ENCODE measurements at places on chromosomes 5 and 9. TPM values are rescaled to one million over a fixed set of nuclear protein-coding genes. Genes with fewer than 3 reads are reported as not detected.

DNA sequence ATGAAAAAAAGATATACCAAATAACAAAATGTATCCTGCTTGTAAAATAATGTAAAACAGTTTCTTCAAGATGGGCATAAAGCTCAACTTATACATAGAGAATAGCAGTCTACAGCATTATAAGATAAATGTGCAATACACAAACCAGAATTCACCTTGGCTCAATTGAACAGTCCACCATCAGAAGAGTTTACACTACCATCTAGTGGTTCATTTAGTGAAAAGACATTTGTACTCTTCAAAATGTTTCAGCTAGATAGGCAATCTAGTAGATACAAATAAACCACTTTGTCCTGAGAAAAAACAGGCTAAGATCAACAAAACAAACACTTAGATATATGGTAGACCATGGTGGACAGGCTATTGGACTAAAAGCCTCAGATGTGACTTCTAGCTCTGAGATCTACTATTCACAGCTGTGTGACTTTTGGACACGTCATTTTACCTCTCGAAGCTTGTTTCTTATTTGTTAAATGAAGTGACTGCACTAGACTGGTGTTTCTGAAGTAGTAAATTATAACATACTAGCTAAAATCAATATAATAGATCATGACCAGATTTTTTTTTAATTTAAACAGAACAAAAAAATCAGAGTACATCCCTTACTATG, 22.1 kb upstream of the TPD52L3 start:
- DNase-seq, result no peak

The FST gene
- total RNA-seq, result 10.0 TPM

DNA sequence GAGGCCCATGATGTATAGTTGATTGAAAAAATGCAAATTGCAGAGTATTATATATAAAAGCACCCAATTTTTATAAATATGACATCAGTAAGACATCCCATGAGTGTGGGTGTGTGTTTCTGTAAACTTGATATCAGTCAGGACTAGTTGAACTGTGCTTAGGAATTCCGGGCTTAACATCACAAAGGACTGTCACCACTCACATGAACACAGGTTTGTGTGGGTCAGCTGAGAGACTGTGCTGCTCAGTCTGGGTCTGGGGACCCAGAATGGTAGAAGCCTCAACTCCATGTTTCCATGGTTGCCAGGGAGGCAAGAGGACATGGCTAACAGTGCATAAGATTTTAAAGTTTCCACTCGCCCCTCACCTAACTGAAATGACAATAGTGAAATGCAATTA, 120.3 kb downstream of the ADCY2 start:
- no peak for DNase-seq

DNA sequence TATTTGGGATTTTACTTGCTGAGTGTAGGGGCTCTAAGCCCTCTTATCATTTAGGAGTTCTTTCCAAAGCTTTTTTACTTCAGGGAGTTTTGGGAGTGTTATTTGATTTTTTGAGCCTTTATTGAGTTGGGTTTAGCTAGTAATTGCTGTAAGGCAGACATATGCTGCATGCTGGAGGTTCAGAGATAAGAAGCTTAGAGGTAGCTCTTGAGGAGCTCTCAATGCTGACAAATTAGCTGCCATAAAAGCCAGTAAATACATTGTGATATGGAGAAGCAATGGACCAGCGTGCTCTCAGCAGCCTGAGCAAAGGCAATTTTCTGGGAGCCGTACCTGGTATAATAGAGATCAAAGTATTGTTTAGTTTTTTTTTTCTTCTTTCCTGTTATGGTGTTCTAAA, 11.6 kb downstream of the ARHGEF28 start:
- DNase-seq, result no peak

DNA sequence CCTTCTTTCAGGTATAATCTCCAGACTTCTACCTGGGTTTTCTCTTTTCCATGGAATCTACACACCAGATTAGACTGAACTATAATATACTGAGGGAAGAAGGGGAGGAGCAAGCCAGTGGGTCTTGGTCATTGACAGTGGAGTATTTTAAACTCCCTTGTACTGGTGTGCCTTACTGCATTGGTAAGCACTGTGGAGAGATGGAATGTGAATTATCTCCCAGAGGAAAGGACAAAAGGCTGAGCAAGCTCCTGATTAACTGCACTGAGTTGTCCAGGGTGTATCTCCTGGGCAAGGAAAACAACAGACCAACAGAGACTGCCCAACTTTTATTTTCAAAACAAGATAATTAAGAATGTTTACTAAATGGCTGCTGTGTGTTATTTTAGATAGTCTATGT, 29.8 kb upstream of the SLCO6A1 start:
- no peak for DNase-seq

DNA sequence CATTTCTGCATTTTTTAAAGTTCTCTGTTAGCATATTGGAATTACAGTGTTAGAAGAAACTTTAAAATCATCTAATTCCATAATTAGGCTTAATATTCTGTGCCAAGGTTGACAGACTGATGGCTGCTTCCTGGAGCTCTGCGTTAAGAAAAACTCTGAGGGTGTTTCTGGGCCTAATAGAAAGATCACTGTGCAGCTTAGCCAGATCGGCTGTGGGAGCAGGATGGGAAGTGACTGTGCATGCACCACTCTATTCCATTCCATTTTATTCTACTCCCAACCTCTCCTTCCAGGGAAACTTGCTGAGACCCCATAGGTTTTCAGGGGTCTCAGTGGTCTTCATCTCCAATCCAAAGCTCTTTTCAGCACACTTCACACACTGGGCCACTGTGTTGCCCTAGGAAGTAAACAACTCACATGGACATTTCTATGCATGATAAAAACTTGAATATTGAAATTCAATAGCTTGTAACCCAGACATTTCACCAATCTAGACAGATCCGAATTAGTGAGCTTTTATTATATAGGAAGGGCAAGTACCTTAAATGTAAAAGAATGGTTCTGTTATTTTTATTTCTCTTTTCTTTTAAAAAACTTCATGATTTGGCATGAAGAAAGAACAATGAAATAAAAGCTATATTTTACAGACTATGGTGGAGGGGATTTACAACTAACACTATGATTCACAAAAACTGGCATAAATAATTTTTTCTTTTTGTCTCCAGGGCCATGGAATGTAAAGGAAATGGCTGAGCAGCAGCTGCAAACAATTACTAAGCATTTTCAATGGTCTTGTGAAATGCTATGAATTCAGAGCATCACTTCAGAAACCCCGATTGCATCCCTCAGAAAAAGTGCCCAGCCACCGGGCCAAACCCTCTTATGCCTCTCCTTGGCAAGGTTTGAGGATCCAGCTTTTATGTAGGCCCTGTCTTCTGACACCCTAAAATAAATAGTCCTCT, 51.4 kb upstream of the DAB2 start:
- no peak for DNase-seq

DNA sequence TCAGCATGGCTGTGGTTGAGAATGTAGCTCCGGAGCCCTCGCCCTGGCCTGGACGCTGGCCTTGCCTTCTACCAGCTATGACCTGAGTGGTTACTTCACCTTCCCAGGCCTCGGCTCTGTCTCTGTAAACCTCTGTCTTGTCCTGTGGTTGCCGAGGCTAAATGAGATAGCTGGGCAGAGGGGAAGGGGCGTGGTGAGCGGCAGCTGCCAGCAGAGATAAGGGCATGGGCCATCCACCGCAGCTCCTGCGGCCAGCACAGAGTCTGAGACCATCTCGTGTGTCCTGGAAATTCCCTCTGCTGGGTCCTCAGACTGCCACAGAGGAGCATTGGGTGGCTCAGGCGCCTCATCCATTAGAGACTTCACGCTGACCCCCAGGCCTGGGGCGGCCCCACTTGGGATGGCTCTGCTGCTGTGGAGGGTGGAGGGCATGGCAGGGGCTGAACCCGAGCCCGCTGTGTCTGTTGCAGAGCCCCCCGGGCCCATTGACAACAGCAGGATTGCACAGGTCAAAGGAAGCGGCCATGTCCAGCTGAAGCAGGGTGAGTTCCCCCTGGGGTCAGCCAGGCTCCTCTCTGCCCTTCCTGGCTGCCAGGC, 43.9 kb downstream of the USP20 start:
- DNase-seq, result no peak

GRCh38 chr9:109328978-109329637, 8.2 kb upstream of the EPB41L4B start:
- DNase-seq, result peak; percentile 33

- no peak for DNase-seq
Observed at GRCh38 chr5:164688437-164688836, 1183.0 kb downstream of the MAT2B start.

- DNase-seq, result peak; percentile 94
Observed at GRCh38 chr9:97518909-97519307, 17.4 kb downstream of the TMOD1 start.

GRCh38 chr5:134116789-134117761, 2.6 kb downstream of the TCF7 start:
- DNase-seq, result no peak

DNA sequence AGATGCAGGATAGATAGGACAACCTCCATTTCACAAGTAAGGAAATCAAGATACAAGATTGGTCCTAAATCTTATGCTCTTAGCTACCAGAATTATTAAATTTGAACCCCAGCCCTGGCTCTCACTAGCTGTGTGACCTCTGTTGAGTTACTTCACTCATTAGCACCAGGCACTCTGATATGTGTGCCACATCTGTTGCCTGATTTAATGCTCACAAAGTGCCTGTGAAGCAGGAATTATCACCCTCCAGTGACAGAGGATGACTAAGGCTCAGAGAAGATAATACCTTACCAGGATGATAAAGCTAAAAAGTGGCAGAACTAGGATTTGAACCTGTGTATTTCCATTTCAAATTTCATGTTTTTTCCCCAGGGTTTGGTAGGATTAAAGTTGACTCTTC, 110.0 kb downstream of the PLPPR1 start:
- no peak for DNase-seq

- no peak for DNase-seq
Observed at GRCh38 chr9:135588371-135588770, 26.8 kb downstream of the PAEP start.

GRCh38 chr5:74717596-74717995, 32.6 kb downstream of the HEXB start:
- DNase-seq, result no peak

DNA sequence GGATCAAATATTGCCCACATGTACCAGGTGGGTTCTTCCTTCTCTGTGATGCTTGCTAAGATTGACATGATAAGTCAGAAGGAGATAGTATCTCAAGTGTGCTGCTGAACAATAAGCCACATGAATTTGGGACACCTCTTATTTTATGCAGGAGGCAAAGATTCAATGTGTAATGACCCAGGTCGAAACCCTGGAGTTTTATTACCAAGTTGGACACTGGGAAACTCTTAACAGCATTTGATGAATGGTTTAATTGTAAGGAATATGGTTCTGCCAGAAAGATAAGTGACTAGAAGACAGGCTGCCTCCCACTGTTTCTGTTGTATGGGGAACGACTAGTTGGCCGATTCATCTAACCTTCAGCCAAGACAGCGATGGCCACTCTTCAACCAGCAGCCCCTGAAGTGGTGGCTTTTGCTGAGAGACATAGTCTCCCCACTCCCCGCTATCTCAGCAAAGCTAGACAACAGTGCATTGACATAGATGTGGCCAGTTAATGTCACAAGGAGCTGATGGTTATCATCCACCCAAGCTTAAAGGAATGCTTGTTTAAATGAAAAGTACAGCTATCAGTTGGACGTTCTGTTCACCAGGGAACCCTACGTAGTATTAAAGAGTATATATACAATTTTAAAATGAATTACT, 407.7 kb downstream of the KDM4C start:
- no peak for DNase-seq

- no peak for DNase-seq
Observed at GRCh38 chr5:169115461-169116124, 185.3 kb downstream of the SLIT3 start.

The PRELID2 gene
- total RNA-seq, result 46.6 TPM

GRCh38 chr5:5826911-5827310, 404.4 kb downstream of the ICE1 start:
- DNase-seq, result no peak

DNA sequence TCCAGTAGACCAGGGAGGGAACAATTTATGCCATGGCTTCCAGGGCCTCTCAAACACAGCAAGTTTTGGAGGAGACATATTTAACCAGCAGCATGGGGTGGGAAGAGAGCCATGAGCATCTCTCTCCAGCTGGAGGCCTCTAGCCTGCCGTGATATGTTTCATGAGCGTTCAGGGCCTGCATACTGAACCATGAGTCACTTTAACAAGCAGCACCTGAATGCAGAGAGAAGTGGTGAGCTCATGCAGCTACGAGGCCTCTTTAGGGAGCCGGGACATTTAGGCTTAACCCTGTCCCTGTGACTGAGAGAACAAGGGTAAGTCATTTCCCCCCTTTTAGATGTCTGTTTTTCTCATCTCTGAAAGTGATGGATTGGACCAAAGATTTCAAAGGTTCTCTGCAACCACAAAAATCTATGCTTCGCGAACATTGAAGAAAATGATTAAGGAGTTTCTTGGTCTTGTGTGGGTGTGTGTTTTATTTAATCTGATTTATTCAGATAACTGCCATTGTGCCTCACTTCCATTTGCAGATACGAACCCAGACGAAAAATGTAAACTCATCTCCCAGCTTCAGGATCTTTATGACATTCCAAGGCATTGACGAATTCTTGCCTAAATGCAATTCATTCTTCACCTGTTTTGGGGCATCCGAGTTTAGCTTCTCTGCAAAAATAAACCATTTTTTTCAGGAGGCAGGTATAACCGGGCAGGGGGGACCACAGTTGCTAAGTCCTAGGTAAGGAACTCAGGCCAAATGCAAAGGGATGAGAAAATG, 157.0 kb downstream of the GABBR2 start:
- DNase-seq, result no peak

The SIL1 gene
- 30.1 TPM for total RNA-seq

DNA sequence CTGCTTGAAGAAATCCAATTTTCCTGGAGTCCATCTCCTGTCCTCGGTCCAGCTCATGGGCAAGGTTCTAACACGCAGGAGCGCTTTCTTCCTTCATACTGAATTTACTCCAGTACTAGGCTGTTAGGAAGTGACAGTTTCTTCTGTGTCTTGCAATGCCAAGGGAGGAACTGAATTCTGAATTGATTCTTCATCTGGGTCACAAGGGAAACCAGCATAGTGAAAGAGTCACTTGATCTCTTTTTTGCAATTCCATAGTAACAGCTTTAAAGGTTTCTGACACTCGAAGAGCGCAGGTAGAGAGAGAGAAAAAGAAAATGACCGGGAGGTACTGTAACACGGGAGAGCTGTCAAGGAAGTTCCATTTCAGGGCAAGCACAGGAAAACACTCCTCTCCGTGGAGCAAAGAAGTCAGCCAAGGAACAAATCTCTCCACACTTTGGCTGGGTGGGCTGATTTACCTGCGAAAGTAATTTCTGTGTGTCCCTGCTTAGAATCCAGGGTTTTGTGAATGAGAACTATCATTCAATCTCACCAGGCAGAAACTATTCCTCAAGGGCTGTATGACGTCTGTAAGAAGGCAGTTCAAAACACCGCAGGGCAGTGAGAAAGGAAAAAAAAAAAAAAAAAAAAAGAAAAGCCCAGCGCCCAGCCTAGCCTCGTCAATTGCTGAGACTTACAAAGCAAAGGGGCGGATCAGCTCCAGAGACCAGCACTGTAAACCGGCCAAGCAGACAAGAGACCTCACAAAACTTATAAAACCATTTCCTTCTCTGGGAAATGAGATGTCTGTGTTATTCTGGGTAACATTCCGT, 617.8 kb downstream of the PDE4D start:
- peak; percentile 28 for DNase-seq

GRCh38 chr9:98795295-98795955, 930 bp downstream of the ANKS6 start:
- no peak for DNase-seq

The BAAT gene
- not detected for total RNA-seq

Measured in uterus (tissue), 4 donors.